ENCODE measurements at places on chromosomes 16 and 17. TPM values are rescaled to one million over a fixed set of nuclear protein-coding genes. Genes with fewer than 3 reads are reported as not detected.

- no peak for DNase-seq
- no peaks in the 10 kb centered on the region for H3K27me3 ChIP-seq
- H3K27ac ChIP-seq, result no peak overlapping the region
- H3K36me3 ChIP-seq, result no peaks in the 10 kb centered on the region
- H3K4me1 ChIP-seq, result peaks cover 23% of the 10 kb centered on the region
- H3K4me3 ChIP-seq, result no peak overlapping the region
These were observed 2.7 kb downstream of the CLUAP1 start for GRCh38 chr16:3503523-3503922.

DNA sequence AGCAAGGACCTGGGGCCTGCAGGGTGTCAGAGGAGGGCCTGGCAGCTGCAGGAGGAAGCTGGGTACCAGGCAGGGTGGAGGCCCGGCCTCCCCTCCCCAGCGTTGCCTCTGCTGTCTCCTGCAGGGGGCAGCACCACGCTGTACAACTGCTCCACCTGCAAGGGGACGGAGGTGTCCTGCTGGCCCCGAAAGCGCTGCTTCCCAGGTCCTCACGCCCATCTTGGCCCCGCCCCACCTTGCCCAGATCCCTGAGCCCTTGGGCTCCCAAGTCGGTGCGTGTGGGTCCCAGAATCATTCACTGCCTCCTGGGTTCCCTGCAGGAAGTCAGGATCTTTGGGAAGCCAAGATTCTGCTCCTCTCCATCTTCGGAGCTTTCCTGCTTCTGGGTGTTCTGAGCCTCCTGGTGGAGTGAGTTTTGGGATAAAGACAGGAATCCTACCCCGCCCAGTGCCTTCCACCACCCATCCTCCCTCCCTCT is 1.2 kb downstream of the TMEM95 start:
- no peaks in the 10 kb centered on the region for H3K36me3 ChIP-seq
- no peaks in the 10 kb centered on the region for H3K27me3 ChIP-seq
- H3K27ac ChIP-seq, result no peak overlapping the region
- peak; percentile 83 for DNase-seq
- H3K4me3 ChIP-seq, result no peak overlapping the region

GRCh38 chr16:89904606-89905510 is 13.8 kb upstream of the MC1R start:
- H3K27ac ChIP-seq, result no peak overlapping the region
- peaks cover 26% of the 10 kb centered on the region for H3K36me3 ChIP-seq
- DNase-seq, result no peak
- no peak overlapping the region for H3K4me3 ChIP-seq

DNA sequence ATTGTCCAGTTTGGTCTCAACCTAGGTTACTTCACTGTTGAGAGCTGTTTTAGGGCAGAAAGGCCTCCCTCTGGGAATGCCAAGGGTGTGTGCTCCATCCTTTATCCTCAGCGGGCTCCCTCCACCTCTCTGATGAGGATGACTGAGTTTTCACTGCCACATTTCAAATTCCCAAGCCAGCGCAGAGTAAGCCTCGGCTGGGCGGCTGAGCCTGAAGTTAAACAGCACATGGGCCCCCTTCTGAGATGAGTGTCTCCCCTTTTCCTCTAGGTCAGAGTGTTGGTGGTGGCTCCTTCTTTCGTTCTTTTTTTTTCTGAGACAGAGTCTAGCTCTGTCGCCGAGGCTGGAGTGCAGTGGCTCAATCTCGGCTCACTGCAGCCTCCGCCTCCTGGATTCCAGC is 5.5 kb upstream of the GCSH start:
- H3K36me3 ChIP-seq, result no peaks in the 10 kb centered on the region
- H3K27ac ChIP-seq, result no peak overlapping the region
- no peaks in the 10 kb centered on the region for H3K27me3 ChIP-seq

DNA sequence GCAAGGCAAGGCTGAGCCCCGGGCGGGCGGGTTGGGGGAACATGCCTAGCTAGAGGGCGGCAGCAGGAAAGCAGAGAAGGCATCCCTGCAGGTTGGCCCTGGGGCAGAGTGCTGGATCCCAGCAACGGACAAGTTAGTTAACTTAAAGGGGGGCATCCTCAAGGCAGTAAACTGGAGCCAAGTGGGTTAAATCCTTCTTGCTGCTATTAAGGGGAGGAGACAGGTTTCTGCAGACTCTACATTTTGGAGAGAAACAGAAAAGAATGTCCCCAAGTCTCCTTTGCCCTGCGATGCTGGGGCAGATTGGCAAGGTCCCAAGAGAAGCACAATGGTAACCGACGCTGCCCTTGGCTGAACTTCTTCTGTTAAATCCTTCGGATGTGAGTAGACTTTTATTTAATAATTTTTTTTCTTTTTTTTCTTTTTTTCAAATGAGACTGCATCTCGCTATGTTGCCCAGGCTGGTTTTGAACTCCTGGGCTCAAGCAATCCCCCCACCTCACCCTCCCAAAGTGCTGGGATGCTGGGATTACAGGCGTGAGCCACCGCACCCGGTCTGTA is 14.0 kb downstream of the ATP5PD start:
- no peaks in the 10 kb centered on the region for H3K27me3 ChIP-seq
- no peak overlapping the region for H3K27ac ChIP-seq
- no peak for DNase-seq
- peaks cover 58% of the 10 kb centered on the region for H3K4me1 ChIP-seq
- H3K4me3 ChIP-seq, result peak overlapping the region; percentile 57

GRCh38 chr17:71548540-71549190 is 572.2 kb upstream of the SOX9 start:
- no peaks in the 10 kb centered on the region for H3K36me3 ChIP-seq
- H3K27me3 ChIP-seq, result no peaks in the 10 kb centered on the region
- no peak overlapping the region for H3K27ac ChIP-seq

DNA sequence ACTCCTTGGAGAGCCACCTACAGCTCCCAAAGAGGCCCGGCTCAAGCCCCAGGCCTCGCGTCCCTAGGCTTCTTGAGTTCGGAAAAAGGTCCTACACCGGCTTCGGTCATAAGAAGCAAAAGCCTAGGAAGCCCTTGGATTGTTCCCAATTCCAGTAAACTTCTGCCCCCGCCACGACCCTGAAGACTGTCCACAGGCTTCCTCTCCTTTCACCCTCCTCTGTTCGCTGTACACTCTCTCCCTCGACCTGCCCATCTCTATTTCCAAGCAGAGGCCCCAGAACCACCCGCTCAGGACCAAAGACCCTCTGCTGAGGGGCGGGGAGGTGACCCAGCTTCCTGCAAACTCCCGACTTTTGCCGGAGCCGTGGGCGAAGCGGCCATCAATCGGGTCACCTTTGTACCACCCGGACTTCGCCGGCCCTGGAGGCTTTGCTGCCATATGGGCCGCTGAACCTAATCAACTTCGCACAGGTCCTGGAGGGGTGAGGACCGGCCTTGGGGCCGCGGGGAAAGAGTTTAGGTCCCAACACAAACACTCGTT is 2.7 kb downstream of the HOXB2 start:
- DNase-seq, result no peak
- 0 out of 2 replicates have a peak overlapping the region, but pooled peaks have one; percentile 4 for H3K27ac ChIP-seq
- H3K27me3 ChIP-seq, result no peaks in the 10 kb centered on the region
- no peaks in the 10 kb centered on the region for H3K36me3 ChIP-seq
- no peak overlapping the region for H3K4me3 ChIP-seq

GRCh38 chr17:45409659-45410076 is 23.0 kb downstream of the ARHGAP27 start:
- H3K27ac ChIP-seq, result no peak overlapping the region
- no peaks in the 10 kb centered on the region for H3K36me3 ChIP-seq
- H3K27me3 ChIP-seq, result no peaks in the 10 kb centered on the region
- no peak overlapping the region for H3K4me3 ChIP-seq

GRCh38 chr17:44424828-44425461 is 35.5 kb upstream of the ITGA2B start:
- no peak overlapping the region for H3K27ac ChIP-seq
- H3K4me3 ChIP-seq, result no peak overlapping the region
- no peaks in the 10 kb centered on the region for H3K36me3 ChIP-seq
- no peaks in the 10 kb centered on the region for H3K4me1 ChIP-seq
- no peaks in the 10 kb centered on the region for H3K27me3 ChIP-seq
- no peak for DNase-seq

SLC6A4 gene
- total RNA-seq, result 0.30 TPM

KIF19 gene
- 0.15 TPM for total RNA-seq
